ENCODE measurements at places on chromosomes 12 and 14. TPM values are rescaled to one million over a fixed set of nuclear protein-coding genes. Genes with fewer than 3 reads are reported as not detected.

Gene CLEC2D
- 0.49 TPM for total RNA-seq

Gene KSR2
- 0.08 TPM for total RNA-seq

Gene RHOJ
- total RNA-seq: 3.7 TPM

Gene RAD52
- total RNA-seq: 14.0 TPM

Gene IGF1
- total RNA-seq: not detected

Gene COCH
- total RNA-seq: 5.4 TPM

Gene EPS8
- total RNA-seq: 63.3 TPM

Gene ST8SIA1
- 1.9 TPM for total RNA-seq

Gene LHX5
- not detected for total RNA-seq

Gene DLK1
- total RNA-seq: not detected

Gene SRP54
- 52.2 TPM for total RNA-seq

Gene KLRC2
- not detected for total RNA-seq

Gene IAPP
- total RNA-seq: not detected

Gene ADCY6
- 23.9 TPM for total RNA-seq

Gene CACNA2D4
- 0.29 TPM for total RNA-seq

Gene LRCOL1
- total RNA-seq: 0.19 TPM

Gene CLEC7A
- not detected for total RNA-seq

Gene NR4A1
- 79.1 TPM for total RNA-seq

Gene TRHDE
- 16.2 TPM for total RNA-seq

Gene PTPRR
- total RNA-seq: 4.1 TPM

Gene SERPINA5
- total RNA-seq: 14.3 TPM

Gene TMEM106C
- total RNA-seq: 92.5 TPM

Gene PGF
- total RNA-seq: 3.7 TPM

Gene IQSEC3
- total RNA-seq: under 0.01 TPM

Gene AVPR1A
- not detected for total RNA-seq

Gene CLEC14A
- total RNA-seq: not detected

Gene INSM2
- not detected for total RNA-seq
